ENCODE measurements at places on chromosomes 7 and 10.

DNA sequence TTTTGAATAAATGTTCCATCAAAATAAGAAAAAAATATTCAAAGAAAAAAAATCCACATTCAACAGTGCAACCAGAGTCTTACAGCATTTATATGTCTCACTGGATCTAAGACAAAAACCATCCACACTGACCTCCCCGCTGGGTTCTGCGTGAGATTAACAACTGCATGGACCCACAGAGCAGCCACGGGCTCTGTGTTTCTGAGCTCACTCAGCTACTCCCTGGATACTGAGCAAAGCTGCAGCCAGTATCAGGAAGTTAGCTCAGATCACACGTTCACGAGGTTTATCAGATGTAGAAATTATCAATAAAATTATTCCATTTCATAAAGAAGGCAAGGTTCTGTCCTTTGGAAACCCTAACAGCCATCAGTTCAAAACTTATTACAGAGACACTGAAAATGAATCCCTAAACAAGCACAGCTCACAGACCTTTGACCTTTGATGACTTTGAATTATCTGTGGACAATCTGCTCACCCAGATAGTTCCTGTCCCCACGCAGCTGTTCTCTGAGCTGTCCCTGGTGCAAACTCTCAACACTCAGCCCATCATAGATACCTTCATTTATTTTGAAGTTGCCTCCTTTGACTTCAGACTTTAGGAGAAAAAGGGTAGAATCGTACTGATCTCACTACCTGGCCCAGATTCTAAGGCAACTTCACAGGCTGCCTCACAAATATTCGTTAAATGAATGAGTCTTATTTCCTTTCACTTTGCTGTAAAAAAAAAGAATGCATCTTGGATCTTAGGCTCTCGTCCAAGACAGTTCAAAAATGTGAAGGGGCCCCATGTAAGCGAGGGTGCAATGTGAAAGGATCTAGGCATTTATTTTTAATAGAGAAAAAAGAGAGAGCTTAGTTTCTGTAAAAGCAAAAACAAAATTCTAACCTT lies 67.7 kb upstream of the SVIL start:
- DNase-seq = peak; percentile 25

DNA sequence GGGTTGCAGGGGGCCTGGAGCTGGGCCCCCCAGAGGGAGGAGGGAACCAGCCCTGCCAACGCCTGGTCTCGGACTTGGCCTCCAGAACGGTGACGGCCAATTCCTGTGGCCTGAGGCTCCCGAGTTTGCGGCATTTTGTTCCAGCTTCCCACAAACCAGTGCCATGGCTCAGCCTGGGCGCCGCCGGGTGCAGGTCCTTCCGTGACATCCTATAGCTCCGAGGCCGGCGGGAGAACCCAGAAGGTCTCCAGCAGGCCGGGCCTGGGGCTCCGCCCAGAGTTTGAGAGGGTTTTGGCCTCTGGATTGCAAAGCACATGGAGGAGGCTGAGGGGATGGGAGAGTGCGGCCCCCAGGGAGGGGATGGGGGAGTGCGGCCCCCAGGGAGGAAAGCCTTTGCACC lies 92.6 kb downstream of the UNCX start:
- DNase-seq = no peak

DNA sequence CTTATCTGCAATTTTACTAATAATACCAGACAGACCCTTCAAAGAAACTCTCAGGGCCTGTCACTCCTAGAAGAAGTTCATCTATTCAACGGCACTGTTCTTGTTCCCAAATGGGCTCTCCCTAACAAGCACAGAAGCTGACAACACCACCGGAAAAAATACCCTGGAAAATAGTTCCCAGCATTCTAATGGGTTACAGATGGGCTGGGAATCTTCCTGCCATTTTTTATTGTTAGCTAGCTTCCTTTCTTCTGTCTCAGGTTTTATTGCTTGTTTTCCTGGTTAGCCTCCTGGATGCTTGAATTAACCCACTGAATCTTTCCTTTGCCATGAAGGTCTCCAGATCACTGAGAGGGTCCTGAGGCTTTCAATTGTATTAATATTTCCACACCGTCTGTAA lies 689.8 kb upstream of the NRP1 start:
- DNase-seq = no peak

DNA sequence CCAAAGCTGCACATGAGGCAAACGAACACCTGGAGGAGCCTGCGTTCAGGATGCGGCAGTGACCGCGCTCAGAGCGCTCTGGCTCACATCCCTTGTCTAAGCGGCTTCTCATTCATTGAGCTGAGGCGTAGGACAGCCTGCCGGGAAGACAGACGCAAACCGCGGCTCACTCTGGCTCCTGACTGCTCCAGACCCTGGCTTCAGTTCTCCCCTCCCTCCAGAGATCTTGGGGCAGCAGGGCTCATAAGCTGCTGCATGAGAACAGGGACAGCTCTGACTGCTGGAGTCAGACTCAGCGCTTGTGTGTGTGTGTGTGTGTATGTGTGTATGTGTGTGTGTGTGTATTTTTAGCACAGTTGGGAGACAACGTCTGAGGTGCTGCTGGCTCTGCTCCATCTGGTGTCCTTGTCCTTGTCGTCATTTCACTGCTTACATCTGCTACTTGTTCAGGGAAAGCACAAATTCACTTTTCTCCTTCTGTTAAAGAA lies 15.8 kb upstream of the LYZL2 start:
- peak; percentile 68 for DNase-seq

DNA sequence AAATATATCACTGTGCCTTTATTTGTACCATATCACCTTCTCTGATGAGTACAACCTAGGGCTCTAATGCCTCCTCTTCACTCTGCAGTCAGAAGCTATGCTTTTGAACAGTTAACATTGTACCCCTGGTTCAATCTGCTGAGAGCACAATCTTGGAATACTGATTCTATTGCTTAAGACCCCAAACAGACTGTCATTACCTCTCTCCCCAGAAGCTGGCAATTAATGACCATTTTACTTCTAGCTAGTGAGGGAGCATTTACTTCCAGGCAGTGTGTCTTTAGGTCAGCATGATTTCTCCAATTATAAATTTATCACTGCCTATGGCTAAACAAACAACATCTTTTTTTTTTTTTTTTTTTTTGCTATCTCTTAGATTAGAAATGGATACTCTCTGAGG lies 36.0 kb upstream of the SPOCK2 start:
- DNase-seq = no peak

- no peak for DNase-seq
Observed at GRCh38 chr10:26557641-26558014, 119.5 kb downstream of the APBB1IP start.

- no peak for DNase-seq
Observed at GRCh38 chr10:16195178-16195769, 241.5 kb upstream of the PTER start.

DNA sequence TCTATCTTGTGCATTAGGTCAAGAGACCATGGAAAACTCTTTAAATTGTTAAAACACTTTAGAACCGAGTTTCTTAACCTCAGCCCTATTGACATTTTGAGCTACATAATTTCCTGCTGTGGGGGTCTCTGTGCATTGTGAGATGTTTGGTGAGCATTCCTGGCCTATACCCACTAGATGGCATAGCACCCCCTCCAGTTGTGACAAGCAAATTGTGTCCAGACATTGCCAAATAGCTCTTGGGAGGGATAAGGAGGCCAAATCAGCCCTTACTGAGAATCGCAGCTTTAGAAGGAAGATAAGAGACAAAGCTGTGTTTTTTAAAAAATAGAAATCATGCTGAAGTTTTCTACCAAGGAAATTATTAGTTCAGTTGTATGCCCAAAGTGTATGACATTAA lies 1158.5 kb upstream of the C7orf33 start:
- DNase-seq = peak; percentile 17

- DNase-seq = no peak
Observed at GRCh38 chr10:112952282-112953173, 2.5 kb downstream of the TCF7L2 start.

DNA sequence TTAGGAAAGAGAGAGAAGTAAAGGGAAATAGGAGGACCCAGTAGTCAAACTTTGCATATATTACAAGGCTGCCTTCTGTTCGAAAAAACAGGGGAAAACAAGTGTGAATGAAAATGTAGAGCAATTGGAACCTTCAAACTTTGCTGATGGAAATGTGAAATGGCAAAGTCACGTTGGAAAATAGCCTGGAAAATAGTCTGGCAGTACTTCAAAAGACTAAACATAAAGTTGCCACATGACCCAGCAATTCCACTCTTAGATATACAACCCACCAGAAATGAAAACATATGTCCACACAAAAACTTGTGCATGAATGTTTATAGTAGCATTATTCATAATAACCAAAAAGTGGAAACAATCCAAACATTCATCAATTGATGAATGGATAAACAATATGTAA lies 78.6 kb upstream of the IFRD1 start:
- DNase-seq = no peak

GRCh38 chr7:104225451-104225850 lies 17.6 kb upstream of the ORC5 start:
- peak; percentile 94 for DNase-seq

- DNase-seq = peak; percentile 6
Observed at GRCh38 chr7:157228864-157229422, 90.2 kb downstream of the UBE3C start.

DNA sequence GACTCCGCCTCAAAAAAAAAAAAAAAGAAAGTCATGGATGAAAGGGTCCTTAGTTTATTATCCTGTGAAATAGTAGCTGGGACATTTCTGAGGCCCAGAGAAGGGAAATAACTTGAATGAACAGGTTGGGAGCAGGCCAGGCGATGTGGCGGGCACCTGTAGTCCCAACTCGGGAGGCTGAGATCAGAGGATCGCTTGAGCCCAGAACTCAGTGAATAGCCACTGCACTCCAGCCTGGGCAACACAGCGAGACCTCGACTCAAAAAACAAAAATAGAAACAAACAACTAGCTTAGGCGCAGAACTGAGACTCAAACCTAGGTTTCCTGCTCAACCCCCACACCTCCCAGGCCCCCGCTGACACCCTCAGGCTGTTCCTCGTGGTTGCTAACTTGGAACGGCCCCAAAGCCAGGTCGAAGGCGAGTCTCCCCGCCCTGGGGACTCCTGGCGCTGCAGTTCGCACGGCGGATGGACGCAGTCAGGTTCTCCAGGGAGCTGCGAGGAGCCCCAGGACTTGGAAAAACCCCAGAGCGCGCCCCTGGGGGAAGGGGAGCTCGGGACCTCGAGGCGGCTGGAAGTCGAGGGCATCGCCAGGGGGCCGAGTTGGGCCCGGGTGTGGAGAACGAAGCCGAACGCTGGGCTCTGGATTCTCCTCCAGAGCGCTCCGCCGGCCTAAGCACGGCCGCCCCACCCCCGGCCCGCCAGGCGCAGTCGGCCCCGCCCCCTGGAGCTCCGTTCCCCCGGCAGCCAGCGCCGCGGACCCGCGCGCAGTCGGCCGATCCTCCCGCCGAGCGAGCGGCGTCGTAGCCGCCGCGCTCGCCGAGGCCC lies at the start of gene STOX1:
STOX1 (plus strand) TSS at position 768 of the 828 bp plus-strand sequence. CDS start 93 bp downstream, outside the sequence.
- peak; percentile 41 for DNase-seq

GRCh38 chr7:73841689-73842066 lies 638 bp downstream of the METTL27 start:
- no peak for DNase-seq

DNA sequence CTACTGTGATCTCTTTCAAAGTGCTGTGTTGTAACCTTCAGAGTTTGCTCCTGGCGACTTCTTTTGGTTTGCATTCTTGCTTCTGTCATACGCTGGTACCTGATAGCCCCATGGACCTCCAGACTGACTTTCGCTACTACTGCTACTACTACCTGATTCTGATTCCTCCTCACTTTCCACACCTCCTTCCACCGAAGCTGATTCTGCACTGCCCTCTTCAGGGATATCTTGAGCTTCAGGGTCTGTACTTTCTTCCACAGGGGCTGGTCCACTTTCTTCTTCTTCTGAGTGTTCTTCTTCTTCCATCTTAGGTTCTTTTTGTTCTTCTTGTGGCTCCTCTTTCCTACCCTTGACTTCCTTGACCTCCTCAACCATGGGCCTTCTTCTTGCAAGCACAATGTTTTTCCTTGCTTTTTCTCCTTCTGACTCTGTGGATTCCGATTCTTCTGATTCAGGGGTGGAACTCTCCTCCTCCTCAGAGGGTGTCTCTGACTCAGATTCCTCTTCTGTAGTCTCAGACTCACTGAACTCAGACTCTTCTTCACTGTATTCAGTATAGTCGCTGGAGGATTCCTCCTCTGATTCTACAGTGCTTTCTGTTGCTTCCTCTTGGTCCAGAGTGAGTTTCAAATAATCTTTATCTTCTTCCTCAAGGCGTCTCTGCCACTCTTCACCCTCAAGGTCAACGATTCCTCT lies 992.2 kb downstream of the PCDH15 start:
- no peak for DNase-seq

- DNase-seq = peak; percentile 2
Observed at GRCh38 chr10:63208986-63209385, 75.9 kb downstream of the NRBF2 start.

GRCh38 chr10:121442086-121442935 lies 155.9 kb downstream of the FGFR2 start:
- DNase-seq = no peak

GRCh38 chr7:92763636-92764423 lies 72.5 kb downstream of the CDK6 start:
- DNase-seq = peak; percentile 77

DNA sequence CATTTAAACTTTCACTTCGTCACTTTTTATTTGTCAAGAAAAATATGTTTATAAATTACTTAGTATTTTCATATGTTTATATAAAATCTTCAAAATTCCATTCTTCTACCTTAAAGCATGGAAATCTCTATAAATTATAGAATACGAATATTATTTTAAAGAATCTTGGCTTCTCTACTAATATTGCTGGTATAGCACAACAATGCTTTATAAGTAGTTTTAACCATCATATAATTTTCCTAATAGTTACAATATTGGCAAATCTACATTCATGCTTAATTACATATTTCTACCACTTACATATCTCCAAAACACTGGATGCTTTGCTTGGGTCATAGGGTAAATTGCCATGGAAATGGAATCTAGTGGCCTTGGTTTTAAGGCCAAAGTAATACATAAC lies 21.1 kb upstream of the ARMC3 start:
- no peak for DNase-seq

DNA sequence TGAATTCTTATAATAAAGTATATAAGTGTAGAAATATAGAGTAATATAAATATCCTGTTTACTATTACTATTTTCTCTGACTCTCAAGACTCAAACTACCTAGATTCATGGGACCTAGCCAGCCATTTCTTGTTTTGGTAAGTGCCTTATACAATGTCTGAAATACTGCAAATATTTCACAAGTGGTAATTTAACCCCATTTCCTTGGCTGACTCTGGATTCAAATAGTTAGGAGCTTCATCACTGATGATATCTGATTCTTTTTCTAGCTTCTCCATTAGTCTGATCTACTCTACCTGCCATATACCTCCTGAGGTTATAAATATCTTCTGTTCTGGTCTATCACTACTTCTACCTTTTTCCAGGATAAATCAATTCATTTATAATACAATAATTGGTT lies 6.4 kb upstream of the RALA start:
- no peak for DNase-seq

DNA sequence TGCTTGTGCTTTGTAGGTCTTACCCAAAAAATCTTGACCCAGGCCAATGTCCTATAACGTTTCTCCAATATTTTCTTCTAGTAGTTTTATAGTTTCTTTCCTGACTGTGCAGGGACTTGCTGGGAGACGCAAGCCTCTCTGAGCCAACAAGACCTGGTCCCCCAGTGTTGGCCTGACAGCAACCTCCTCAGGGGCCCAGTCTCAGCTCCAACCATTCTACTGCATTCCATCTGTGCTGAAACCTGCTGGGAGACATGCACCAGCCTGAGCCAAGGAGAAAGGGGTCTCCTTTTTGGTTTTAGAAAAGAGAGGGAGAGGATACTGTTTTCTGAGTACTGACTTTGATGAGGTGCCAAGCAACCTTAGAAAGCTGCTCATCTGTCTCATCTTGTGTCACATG lies 251.4 kb downstream of the PRKG1 start:
- DNase-seq = no peak

GRCh38 chr10:77253147-77253545 lies 384.5 kb downstream of the KCNMA1 start:
- DNase-seq = peak; percentile 73

GRCh38 chr10:98331885-98332284 lies 63.9 kb upstream of the LOXL4 start:
- no peak for DNase-seq

Measured in NCI-H2171 treated with DMSO at 0.1 percent for 48 hours (cell line).